HCT116 (cell line): ENCODE measurements at places on chromosomes 6 and 20.

- peak; percentile 54 for DNase-seq
Observed at GRCh38 chr6:44593539-44593944, 206.0 kb downstream of the CDC5L start.

GRCh38 chr6:1762203-1762602, 152.5 kb downstream of the FOXC1 start:
- no peak for DNase-seq

DNA sequence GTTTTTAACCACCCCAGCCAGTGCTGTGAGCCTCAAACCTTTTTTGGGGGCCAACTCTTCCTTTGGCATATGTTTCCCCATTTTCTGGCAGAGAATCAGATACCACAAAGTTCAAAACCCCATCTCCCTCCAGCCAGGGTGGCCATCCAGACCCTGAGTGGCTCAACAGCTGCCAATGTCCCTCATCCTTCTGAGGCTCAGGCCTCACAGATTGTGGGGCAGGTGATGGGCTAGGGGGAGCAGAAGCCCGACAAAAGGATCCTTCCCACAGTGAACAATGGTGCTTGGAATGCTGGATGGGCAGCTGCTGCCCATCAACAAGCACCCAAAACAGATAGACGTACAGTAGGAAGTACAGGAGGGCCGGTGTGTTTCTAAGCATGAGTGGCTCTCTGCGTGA, 42.6 kb upstream of the IL17A start:
- DNase-seq: no peak

- DNase-seq: no peak
Observed at GRCh38 chr6:321158-321438, 28.8 kb downstream of the DUSP22 start.

GRCh38 chr20:24135781-24136180, 147.2 kb upstream of the GGTLC1 start:
- no peak for DNase-seq
